NCI-H2171 (cell line): ENCODE measurements at places on chromosomes 12 and 14.

DNA sequence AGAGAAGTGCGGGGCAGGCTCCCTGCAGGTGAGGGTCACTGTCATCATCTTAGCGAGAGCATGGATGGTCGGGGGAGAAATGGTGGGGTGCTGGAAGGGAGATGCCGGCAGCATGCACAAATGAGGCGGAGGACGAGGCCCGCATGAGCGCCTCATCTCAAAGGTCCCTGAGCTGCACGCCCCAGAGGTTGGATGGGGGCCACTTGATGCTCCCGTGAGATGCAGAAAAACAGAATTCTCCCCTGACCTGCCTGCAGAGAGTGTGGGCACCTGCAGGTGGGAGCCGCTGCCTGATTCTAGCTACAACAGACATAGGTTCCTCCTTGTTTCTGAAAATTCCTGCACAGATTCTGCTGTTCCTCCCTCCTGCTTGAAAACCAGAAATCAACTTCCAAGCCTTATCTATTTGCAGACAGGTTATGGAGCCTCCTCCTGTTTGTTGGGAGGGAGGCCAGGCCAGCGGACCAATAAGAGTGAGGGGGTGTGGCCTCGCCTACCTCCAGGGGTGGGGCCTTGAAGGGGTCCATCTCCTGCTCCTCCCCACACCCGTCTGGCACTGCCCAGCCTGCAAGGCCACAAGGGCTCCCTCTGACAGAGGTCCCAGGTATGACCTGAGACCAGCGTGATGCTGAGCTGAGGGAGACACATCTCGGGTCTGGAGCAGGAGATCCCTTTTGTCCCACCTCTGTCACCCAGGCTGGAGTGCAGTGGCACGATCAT is 67.2 kb downstream of the KDM2B start:
- no peak for DNase-seq

- no peak for DNase-seq
These were observed 152.2 kb downstream of the BTG1 start for GRCh38 chr12:91993287-91994017.

GRCh38 chr14:102317564-102318248 is 1.8 kb upstream of the ZNF839 start:
- no peak for DNase-seq

- peak; percentile 89 for DNase-seq
These were observed 28.2 kb upstream of the SMUG1 start for GRCh38 chr12:54216797-54217661.

- DNase-seq, result no peak
These were observed 95.8 kb upstream of the ATXN7L3B start for GRCh38 chr12:74441872-74442271.

DNA sequence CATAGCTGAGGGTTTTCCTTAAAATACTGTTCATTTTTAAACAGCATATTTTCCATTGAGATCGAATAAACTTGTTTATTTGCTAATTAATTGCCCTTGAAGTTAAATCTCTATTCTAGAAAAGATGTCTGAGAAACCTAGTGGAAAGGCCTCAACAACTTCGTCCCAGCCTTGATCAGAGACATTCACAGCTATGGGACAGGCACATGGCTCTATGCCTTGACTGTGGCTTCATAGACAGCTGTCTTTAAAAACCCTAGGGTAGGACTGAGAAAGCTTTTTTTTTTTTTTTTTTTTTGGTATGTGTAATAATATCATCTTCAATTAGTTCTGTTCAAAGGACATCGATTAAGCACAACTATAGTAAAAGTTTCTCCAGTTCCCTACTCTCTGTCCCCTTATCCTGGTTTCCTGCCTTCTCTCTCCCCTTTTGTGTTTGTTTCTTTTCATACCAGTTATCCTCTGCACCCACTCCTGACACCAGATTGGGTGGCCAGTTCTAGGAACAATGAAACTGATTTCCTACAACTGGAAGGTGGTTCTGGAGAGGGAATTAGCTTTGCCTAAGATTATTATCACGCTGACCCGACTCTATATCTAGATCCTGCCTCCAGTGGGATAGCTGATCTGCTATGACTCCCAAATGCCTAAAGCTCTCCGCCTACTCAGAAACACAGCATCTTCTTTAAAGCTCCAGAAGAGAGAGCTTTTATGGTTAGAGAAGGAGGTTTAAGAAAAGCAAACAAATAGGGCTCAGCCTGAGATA is 20.3 kb downstream of the SOCS2 start:
- no peak for DNase-seq
